ENCODE measurements at places on chromosomes 3 and 15. TPM values are rescaled to one million over a fixed set of nuclear protein-coding genes. Genes with fewer than 3 reads are reported as not detected.

LXN gene
- total RNA-seq = 6.7 TPM

GRCh38 chr3:150149651-150150051 lies 179.0 kb upstream of the PFN2 start:
- peaks cover 45% of the 10 kb centered on the region for H3K27me3 ChIP-seq
- no peak overlapping the region for H3K4me3 ChIP-seq
- peaks cover 7% of the 10 kb centered on the region for H3K4me1 ChIP-seq
- no peak for DNase-seq
- no peaks in the 10 kb centered on the region for H3K36me3 ChIP-seq

GRCh38 chr3:21159543-21159906 lies 591.5 kb downstream of the ZNF385D start:
- no peaks in the 10 kb centered on the region for H3K4me1 ChIP-seq
- no peak for DNase-seq
- no peaks in the 10 kb centered on the region for H3K36me3 ChIP-seq
- no peaks in the 10 kb centered on the region for H3K27me3 ChIP-seq
- H3K4me3 ChIP-seq = no peak overlapping the region
- H3K27ac ChIP-seq = no peak overlapping the region

DNA sequence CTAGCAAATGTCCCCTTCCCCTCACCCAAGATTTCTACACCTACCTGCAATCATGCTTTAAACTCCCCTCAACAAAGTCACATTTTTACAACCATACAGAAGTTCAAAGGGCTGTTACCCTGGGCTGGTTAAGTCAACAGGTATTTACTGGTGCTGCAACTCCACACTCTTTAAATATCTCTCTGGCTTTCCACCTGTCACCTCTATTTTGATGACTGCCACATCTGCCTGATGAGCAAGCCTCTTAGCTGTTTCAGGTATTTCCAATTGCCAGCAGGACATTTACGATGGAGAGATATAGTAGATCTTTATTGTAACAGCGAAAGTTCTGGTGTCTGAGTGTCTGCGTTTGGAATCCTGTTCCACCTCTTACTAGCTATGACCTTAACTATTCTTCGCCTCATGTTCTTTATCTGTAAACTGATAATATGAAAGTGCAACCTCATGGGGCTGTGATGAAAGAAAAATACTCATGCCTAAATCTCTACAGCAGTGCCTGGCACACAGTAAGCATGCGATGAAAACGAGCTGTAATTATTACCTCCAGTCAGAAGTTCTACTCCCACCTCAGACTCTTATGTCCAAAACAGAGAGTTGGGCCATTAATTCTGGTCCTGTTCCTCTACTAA lies 44.2 kb upstream of the TPM1 start:
- H3K36me3 ChIP-seq = no peaks in the 10 kb centered on the region
- H3K4me1 ChIP-seq = no peaks in the 10 kb centered on the region
- H3K27me3 ChIP-seq = peaks cover 31% of the 10 kb centered on the region
- no peak overlapping the region for H3K4me3 ChIP-seq

Data from activated CD8-positive, alpha-beta memory T cell treated with anti-CD3 and anti-CD28 coated beads, Interleukin-2, amount 10 ng/mL, durations not matched to agents 7 days and 5 days (primary cell).